ENCODE measurements at places on chromosomes 11 and 22.

DNA sequence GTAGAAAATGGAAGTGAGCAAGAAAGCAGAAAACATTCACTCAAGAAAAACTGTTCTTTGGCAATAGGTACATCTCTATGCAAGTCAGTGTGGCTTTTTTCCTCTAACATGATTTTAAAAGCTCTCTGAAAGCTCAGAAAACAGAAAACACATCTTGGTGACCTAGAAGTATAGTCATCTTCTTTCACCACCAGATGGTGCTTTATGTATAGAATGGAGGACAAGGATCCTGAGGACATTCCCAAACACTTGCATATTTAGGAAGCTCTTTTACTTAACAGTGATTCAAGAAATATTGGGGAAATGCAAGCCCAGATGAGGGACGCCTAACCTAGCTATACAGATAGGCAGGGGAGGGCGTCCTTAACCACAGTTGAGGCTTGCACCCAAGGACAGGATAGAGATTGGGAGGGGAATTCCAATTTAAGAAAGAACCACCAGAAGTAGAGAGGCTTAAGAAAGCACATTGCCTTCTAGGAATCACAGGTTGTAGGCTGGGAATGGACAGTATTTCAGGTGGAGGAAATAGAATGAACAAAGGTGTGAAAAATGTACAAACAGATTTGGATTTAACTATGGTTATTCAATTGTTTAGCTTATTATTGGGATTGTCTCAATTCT lies 13.8 kb upstream of the CCDC81 start:
- DNase-seq = no peak

DNA sequence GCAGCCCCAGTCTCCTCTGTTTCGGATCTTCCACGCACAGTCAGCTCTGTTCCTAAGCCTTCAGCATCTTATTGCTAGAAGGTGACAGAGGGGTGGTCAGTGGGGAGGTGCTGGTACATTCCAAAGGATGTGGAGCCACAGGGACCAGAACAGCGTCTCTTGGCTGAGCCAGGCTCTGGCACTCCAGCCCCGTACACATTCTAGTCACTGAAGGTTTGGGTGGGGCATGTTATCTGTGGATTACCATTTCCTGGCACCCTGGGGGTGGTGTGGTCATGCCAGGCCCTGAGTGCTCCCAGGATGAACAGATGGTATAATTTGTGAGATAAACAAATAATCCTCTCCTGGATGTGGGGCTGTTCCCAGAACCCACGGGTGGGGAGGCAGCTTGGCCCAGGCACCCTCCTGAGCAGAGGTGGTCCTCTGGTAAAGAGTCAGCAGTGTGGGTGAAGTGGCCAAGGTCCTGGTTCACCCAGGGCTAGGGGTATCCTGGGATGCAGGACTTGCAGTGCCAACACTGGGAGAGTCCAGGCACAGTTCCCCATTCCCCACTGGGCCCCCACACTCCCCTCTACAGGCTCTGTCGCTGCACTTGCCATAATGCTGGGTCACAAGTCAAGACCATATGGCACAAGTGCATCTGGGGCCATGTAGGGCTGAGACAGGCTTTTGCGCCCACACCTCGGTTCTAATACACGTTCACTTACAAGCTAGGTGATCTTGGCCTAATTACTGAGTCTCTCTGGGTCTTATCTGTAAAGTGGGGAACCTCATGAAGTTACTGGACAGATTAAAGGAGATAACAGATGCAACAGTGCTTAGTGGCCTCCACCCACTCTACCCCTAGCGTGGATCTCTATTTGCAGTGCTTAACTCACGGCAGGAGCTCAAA lies 33.0 kb downstream of the DKK3 start:
- DNase-seq = no peak

GRCh38 chr11:77154381-77155081 lies 26.5 kb downstream of the MYO7A start:
- no peak for DNase-seq

DNA sequence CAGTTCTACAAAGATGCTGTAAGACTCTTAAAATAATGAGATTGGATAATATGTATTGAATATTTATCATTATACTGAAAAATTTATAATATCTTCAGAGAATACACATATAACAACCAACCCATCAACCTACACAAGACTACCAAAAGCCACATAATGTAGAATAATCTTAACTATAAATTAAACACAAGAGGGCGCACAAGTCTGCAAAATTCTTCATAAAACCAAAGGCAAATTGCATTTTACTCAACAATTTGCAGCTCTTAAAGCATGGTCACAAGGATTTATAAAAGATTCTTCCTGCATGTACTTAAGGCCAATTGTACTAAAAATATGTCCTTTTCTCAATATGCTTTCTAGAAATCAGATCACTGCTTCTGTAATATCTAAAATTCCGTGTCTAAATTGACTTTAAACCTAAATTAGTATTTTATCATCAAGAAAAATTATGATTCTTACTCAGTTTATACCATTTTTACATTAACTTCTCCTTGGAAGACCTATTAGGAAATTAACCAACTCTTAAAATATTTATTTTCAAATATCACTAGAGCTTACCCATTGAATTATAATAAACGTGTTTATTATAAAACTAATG lies 79.0 kb downstream of the TTC28 start:
- DNase-seq = peak; percentile 49

DNA sequence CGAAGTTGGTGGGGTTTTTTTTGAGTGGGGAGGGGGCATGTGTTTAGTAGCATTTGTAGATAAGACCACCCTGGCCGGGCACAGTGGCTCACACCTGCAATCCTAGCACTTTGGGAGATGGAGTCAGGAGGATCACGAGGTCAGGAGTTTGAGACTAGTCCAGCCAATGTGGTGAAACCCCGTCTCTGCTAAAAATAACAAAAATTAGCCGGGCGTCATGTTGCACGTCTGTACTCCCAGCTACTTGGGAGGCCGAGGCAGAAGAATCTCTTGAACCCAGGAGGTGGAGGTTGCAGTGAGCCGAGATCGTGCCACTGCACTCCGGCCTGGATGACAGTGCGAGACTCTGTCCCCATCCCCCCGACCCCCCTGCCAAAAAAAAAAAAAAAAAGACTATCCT lies 34.6 kb downstream of the CECR2 start:
- DNase-seq = no peak

- DNase-seq = no peak
Observed at GRCh38 chr11:70420008-70420464, 21.7 kb downstream of the CTTN start.

- no peak for DNase-seq
Observed at GRCh38 chr11:17744151-17744940, 9.8 kb downstream of the KCNC1 start.

DNA sequence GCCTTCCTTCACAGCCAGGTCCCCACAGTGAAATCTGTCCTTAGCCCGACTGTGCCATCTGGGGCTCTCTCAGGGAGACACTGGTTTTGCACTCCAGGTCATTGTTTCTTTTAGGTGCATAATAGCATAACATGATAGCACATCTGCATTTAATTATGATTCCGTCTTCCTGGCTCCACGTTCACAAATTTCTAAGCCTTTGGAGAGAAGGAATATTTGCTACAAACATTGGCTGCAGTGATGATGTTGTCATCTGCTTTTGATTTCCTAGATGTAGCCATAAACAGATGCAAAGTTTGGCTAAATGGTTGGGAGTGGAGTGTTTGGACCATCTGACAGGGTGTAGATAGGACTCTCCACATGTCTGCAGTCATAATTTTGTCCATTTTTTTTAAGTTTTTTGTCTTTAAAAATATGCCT lies 12.0 kb upstream of the CAT start:
- DNase-seq = no peak

DNA sequence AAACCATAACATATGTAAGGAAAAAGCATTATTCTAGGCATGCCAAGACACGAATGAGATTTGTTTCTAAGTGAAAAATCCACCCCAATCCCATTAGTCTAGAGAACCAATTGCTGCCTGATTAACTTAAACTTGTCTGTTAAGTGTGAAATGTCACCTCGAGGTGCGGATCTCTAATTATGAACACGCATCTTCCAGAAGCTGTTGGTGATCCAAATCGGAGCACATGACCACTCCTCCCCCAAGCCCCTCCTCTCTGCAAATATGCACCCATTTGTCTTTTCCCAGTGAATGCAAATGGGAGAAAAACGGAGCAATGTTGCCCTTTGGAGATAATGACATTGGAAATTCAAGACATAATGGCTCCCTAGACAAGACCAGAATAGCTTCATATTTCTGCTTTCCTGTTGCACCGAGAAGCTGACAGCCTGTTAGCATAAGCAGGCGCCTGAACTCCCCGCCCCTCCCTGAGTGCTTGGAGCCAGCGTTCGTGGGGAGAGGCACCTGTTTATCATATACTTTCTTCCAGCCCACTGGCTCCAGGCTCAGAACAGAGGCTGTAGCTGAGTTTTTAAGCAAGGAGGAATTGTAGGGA lies 6.0 kb upstream of the FXYD6 start:
- no peak for DNase-seq

GRCh38 chr11:91922846-91923245 lies 301.8 kb upstream of the FAT3 start:
- no peak for DNase-seq

DNA sequence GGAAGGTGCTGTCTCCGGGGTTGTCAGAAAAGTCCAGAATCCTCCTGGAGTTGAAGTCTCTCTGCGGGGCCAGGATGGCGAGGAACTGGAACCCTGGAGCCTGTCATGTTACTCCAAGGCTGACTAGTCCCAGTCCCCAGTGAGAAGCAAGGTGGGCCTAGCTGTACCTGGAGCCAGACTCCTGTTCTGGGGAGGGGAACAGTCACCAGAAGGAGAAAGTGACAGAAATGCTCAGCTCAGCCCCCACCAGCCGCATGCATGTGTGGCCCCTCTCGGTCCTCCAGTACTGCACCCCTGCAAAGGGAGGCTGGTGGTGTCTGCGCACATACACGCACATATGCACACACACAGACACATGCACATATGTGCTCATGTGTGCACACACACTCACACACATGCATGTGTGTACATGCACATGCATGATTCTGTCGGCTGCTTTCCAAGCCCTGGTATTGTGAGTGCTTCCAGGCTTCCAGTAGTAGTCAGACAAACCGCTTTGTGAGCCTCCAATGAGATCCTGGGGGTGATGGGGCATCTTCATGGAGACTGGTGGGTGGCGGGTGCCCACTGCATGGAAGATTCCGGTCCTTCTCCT lies 54.3 kb downstream of the RTL6 start:
- no peak for DNase-seq

GRCh38 chr11:120441592-120441991 lies 70.0 kb upstream of the GRIK4 start:
- DNase-seq = no peak

DNA sequence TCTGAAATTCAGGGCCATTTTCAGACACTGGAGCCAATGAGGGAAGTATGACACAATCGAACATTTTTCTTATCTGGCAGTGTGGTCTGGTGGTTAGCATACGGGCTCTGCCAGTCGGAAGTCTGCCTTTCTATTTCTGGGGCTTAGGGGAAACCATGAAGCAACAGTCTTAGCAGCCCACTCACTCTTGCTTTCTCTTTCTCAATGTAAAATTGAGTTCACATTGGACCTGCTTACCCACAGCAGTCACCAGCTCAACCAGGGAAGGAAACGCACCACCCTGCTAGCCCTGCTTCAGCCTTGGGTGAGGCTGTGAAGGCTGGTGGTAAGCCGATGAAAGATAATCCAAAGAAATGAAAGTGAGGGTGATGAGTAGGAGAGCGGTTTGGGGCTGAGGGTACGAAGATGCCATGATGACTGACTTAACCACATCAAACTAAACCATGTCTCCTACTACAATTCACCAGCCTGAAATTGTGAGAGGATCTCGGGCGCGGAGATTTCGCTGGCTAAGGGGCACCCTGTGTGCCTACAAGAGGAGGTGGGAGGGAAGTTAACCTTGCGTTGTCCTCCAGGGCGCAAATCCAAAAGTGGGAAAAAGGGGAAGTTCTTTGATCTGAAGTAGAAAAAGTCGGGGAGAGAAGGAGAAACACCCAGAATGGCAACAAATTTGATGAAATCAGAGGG lies 2.0 kb upstream of the LMO2 start:
- DNase-seq = peak; percentile 71

DNA sequence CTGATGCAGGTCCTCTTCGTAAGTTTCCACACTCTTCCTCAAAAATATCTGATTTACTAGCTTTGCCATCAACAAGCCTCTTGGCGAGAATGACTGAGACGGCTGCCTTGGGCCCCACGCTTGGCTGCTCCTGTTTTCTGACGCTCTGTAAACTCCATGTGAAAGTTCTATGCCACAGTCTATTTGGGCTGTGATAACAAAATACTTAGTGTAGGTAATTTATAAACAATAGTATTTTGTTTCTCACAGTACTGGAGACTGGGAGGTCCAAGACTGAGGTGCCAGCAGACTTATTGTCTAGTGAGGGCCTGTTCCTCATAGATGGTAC lies 123.2 kb upstream of the SORL1-AS1 start:
- DNase-seq = no peak

DNA sequence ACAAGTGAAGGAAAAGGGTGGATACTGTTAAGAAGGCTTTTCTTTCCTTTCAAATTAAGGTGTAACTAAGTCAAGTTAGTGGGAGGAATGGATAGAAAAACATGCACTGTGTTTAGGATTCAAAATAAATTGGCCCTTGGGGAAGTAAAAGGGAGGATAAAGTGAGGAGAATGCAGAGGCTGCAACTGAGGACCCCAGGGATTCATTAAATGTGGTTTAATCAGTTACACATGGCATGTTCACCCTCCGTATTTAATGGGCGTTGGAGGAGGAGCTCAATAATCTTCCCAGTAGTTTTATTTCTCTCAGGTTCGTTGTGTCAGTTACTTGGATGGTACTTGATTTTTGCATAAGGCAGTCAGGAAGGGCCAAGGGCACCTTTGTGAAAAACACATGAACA lies 966.3 kb downstream of the JRKL start:
- no peak for DNase-seq

DNA sequence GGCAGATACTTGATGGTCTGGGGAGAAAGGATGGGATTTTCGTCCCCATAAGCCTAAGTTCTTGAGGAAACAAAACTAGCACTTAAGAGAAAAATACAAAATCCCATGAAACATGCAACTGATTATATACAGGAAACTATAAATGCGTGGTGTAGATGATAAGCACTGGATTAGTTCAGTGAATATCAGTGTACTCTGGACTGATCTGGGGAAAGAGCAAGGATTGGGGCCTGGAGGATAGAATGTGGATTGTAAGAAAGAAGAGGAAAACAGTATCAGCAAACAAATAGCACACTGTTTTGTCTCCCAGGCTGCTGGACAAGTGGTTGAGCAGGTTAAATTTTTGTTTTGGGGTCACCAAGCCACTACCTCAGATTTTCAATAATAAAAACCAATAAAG lies 49.8 kb downstream of the DCUN1D5 start:
- DNase-seq = no peak

DNA sequence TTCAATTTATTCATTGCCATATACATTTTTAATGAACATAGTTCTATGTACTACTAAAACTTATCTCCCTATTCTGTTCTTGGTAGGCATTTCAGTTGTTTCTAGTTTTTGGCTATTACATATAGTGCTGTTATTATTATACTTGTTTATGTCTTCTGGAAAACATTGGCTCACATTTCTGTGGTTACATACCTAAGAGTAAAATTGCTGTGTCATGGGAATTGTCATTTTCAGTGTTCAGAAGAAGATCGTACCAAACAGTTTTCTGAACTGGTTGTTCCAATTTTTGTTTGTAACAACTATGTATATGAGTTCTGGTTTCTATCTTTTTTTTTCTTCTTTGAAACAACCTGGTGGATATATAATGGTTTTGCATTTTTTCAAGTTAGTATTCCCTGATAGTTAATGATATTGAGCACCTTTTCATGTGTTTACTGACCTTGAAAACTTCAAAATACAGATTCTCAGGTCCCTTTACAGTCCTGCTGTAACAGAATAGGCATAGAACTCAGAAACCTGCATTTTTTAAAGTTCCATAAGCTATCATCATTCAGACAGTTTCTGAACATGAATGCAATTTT lies 230.7 kb downstream of the JRKL start:
- no peak for DNase-seq

GRCh38 chr22:28025333-28025732 lies 106.3 kb upstream of the PITPNB start:
- no peak for DNase-seq
